ENCODE measurements at places on chromosomes 4 and X.

GRCh38 chrX:1468250-1468772 is 15.6 kb upstream of the ASMTL start:
- DNase-seq = no peak

DNA sequence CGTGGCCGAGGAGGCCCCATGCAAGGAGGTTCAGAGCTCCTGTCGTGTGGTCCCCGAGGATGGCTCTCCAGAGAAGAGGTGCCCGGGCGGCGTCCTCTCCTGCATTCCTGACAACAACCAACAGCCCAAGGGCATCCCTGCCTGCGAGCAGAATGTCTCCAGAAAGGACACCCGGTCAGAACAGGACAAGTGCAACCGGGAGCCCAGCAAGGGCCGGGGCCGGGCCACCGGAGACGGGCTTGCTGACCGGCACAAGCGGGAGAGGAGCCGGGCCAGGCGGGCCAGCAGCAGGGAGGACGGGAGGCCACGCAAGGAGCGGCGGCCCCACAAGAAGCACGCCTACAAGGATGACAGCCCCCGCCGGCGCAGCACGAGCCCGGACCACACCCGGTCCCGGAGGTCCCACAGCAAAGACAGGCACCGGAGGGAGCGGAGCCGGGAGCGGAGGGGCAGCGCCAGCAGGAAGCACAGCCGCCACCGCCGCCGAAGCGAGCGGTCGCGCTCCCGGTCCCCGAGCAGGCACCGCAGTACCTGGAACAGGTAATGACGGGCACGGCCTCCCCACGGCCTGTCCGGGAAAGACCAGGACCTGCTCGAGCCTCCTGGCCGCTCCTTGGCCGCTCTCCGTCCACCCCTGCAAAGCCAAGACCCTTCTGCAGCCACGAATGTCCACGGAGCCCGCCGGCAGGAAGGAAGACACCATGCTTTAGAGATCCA is 9.8 kb downstream of the AKAP17A start:
- no peak for DNase-seq

GRCh38 chr4:177404986-177405385 is 37.3 kb downstream of the AGA start:
- no peak for DNase-seq

DNA sequence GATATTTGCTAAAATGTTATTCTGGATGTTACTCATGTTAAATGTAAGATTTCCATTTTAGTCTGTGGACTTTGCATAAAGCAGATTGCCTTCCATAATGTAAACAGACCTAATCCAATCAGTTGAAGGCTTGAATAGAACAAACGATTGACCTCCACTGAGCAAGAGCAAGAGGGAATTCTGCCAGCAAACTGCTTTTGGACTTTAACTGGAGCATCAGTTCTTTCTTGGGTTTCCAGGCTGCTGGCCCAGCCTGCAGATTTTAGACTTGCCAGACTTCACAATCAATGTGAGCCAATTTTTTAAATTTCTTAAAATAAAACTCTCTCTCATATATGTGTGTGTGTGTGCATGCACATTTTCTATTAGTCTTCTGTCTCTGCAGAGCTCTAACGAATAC is 1248.8 kb downstream of the ADGRL3 start:
- DNase-seq = no peak

GRCh38 chrX:10244915-10245622 is 88.3 kb downstream of the CLCN4 start:
- DNase-seq = no peak

DNA sequence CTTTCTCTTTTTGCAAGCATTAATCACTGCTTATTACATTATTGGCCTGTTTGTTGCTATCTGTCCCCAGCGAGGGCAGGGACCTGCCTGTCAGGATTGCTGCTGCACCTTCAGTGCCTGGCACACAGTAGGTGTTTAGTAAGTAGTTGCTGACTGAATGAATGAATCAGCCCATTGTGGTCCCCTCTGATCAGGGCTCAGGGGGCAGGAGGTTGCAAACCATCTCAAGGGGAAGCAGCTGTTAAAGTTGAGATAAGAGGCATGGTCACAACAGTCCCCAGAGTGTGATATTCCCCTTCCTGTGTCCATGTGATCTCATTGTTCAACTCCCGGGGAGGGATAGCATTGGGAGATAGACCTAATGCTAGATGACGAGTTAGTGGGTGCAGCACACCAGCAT is 85.4 kb downstream of the WFS1 start:
- no peak for DNase-seq

GRCh38 chrX:17377795-17378194 is 2.8 kb downstream of the NHS start:
- no peak for DNase-seq

- no peak for DNase-seq
Observed at GRCh38 chr4:117640836-117641235, 393.4 kb upstream of the NDST3 start.

- DNase-seq = no peak
Observed at GRCh38 chr4:42412251-42412650, 15.0 kb downstream of the SHISA3 start.

GRCh38 chr4:93732509-93732908 is 96.0 kb upstream of the ATOH1 start:
- DNase-seq = no peak

- no peak for DNase-seq
Observed at GRCh38 chrX:119942831-119943184, 743 bp downstream of the NKAP start.

- DNase-seq = no peak
Observed at GRCh38 chrX:133402830-133403625, 12.3 kb downstream of the GPC4 start.

DNA sequence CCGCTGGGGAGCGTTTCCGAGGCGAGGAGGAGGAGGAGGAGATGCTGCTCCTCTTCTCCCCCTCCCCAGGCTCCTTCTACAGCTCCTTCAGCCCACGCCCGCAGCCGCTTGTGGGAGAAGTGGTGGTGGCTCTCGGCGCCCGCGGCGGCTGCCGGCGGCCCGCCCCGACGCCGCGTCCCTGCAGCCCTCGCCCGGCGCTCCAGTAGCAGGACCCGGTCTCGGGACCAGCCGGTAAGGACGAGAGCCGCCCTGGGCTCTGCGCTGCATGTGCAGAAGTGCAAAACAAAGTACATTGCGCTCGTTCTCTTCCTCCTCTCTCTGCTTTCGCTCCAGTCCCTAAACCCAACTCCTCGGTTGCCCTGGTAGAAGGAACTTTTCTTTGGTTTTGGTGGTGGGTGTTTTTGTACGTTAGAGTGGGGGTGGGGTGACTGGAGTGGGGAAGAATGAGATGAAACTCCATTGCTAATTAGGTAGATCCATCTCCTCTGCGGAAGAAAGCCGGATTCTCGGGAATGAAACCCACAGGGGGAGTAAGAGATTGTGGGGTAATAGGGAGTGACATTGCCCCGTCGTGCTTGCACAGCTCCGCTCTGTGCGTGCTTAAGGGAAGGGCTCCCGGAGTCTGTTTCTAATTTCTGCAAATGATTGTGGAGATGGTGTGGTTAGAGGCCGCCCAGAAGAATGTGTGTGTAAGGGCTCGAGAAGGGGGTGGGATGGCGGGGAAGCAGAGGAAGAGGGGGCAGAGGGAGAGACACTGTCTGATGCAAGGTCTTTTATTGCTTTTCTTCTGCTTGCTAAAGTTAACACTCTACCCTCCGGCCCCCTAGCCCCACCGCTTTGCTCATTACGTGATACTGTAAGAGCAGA is 677 bp downstream of the PTPN13 start:
- no peak for DNase-seq

GRCh38 chr4:168587411-168588125 is 90.7 kb downstream of the PALLD start:
- no peak for DNase-seq

GRCh38 chrX:119726900-119727555 is 31.4 kb upstream of the SOWAHD start:
- no peak for DNase-seq

- no peak for DNase-seq
Observed at GRCh38 chr4:94504545-94504944, 52.8 kb downstream of the PDLIM5 start.
